Body of pancreas (tissue), 4 donors: ENCODE measurements at places on chromosomes 1 and 21. TPM values are rescaled to one million over a fixed set of nuclear protein-coding genes. Genes with fewer than 3 reads are reported as not detected.

TEX38 gene
- not detected for total RNA-seq

ADGRL2 gene
- total RNA-seq, result 11.5 TPM

ETNK2 gene
- total RNA-seq, result 4.0 TPM

LCE1F gene
- total RNA-seq, result not detected

BTG2 gene
- 122 TPM for total RNA-seq

SNX7 gene
- 8.6 TPM for total RNA-seq

AADACL3 gene
- total RNA-seq, result not detected

HORMAD1 gene
- not detected for total RNA-seq

FCGR2B gene
- total RNA-seq, result 1.3 TPM

GJB5 gene
- not detected for total RNA-seq

FAM131C gene
- not detected for total RNA-seq

SPRR2F gene
- not detected for total RNA-seq

SYT14 gene
- total RNA-seq, result not detected

EBNA1BP2 gene
- total RNA-seq, result 35.3 TPM

BACE2 gene
- 86.4 TPM for total RNA-seq

DYNLT5 gene
- total RNA-seq, result not detected

CAPN8 gene
- total RNA-seq, result not detected

ZNF436 gene
- total RNA-seq, result 18.5 TPM

FMN2 gene
- 0.33 TPM for total RNA-seq

TCHH gene
- under 0.01 TPM for total RNA-seq

PDE9A gene
- 7.9 TPM for total RNA-seq

CAPZA1 gene
- 66.9 TPM for total RNA-seq

GBP7 gene
- not detected for total RNA-seq

HJV gene
- not detected for total RNA-seq

LORICRIN gene
- total RNA-seq, result not detected

STYXL2 gene
- total RNA-seq, result not detected

UBR4 gene
- 87.4 TPM for total RNA-seq

GBP6 gene
- not detected for total RNA-seq

HTR1D gene
- not detected for total RNA-seq

CFAP45 gene
- total RNA-seq, result not detected

CRYAA gene
- total RNA-seq, result not detected

ARPC5 gene
- 29.3 TPM for total RNA-seq

C1QB gene
- 85.4 TPM for total RNA-seq

SUSD4 gene
- total RNA-seq, result 18.1 TPM

CYP4A11 gene
- total RNA-seq, result not detected

RAP1GAP gene
- total RNA-seq, result 104 TPM
